ENCODE measurements at places on chromosomes 2 and 18.

DNA sequence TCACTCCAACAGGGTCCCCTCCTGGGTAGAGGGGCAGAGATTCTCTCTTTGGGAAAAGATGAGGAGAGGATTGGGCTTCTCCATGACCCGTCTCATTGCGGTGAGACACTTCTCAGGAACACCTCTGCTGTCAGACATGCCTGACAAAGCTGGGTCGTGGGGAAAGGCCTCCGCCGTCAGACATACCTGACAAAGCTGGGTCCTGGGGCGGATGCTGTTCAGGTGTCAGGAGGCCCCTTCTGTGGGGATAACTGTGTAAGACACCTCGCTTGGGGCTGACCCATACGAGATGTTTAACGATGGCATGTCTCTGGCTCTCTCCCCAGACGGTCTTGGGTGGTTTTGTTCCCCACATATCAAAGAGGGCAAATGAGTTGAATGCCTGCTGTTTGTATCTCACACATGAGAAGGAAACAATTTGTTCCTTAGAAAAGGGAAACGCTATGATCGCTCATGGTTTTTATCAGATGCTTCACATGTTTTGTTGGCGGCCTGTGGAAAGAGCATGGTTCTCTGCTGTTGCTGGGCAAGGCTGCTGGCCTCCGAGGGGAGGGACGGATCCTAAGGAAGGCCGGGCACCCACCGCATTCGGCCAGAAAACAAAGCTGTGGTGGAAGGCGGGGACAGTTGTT lies 40.8 kb upstream of the PXDN start:
- DNase-seq: no peak

DNA sequence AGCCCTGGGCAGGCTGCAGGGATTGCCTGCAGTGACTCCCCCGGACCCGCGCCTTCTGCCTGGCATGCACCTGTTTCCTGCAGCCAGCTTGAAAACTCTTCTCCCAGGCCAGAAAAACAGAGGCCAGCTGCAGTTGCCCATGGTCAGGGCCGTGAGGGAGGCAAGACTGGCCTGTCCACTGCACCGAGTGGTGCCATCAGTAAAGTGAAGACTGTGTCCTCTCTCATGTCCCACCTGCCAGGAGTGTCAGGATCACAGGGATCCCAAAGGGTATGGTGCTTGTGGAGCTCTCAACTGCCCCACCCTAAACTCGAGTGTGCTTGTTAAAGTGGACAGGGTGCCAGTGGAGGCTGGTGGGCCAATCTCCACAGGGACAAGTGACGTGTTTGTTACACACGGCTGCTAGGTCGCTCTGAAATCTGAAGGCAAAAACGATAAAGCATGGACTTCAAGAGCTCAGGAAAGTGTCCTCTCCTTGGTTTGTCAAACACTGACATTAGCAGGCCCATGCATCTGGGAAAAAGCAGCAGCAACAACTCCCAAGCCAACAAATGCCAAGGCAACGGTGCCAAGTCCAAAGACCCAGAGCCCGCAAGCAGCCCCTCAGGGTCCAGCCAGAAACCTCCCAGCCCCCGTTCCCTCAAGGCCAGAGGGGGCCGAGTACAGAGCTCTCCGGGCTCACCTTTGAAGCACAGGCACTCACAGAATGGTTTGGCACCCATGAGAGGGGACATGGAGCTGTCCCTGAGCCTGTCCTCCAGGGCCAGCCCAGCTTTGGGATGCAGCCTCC lies 213.2 kb downstream of the HDAC4 start:
- no peak for DNase-seq

GRCh38 chr2:43033016-43033270 lies 193.5 kb downstream of the ZFP36L2 start:
- no peak for DNase-seq

DNA sequence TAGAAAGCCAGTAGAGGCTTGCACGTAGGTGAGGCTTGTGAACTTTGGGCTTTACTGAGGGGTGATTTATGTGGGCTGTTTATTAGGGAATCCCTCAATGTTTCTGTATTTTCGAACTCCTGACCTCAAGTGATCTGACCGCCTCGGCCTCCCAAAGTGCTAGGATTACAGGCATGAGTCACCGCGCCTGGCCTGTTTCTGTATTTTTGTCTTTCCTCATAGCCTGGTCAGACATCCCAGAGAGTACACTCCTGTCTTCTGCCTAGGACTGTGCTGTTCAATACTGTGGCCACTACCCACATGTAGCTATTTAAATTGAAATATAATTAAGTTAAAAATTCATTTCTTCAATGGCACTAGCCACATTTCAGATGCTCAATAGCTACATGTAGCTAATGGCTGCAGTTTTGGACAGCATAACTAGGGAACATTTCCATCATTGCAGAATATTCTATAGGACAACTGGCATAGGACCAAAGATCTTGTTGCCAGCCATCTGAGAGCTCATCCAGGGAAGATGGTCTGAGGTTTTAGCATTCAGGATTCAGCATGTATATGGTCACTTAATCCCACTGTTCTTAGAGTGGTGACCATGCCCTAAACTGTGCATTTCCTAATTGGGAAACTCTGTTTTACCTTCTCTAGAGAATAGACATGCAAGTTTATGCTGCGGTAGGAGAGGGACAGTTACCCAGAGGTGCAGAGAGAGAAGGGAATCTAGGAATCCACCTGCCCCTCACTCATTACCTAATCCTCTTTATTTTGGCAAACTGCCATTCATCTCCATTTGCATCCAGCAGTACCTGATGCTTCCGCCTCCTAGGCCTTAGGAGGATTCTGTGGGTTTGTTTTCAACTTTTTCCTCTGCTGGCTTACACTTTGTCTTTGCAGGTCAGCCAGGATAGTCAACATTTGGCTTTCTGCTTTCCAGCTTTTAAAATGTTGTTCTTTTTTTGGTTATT lies 64.4 kb downstream of the LCLAT1 start:
- DNase-seq: no peak

- DNase-seq: no peak
Measured at GRCh38 chr2:105834931-105835330, 90.2 kb downstream of the NCK2 start.

GRCh38 chr2:73069855-73070642 lies 1.5 kb downstream of the SFXN5 start:
- no peak for DNase-seq

DNA sequence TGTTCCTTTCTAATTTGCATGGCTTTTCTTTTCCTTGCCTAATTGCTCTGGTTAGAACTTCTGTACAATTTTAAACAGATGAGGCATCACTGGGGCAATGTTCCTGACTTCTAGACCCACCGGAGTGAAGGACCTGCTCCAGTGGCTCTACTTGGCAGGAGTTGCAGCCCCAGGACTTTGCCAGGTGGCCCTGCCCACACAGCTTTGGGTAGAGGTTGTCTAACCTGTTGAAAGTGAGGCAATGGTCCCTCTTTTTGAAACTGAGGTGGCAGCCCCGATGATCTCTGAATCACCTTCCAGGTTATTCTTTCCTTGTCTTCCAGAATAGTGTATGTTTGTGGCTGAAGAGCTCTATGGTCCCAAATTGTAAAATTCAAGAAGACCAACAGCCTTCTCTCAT lies 29.9 kb upstream of the ZNF512 start:
- no peak for DNase-seq

Measured in SK-N-DZ (cell line).